ENCODE measurements at places on chromosomes 12 and 14.

- DNase-seq: no peak
Observed at GRCh38 chr12:89936631-89937030, 228.0 kb upstream of the ATP2B1 start.

DNA sequence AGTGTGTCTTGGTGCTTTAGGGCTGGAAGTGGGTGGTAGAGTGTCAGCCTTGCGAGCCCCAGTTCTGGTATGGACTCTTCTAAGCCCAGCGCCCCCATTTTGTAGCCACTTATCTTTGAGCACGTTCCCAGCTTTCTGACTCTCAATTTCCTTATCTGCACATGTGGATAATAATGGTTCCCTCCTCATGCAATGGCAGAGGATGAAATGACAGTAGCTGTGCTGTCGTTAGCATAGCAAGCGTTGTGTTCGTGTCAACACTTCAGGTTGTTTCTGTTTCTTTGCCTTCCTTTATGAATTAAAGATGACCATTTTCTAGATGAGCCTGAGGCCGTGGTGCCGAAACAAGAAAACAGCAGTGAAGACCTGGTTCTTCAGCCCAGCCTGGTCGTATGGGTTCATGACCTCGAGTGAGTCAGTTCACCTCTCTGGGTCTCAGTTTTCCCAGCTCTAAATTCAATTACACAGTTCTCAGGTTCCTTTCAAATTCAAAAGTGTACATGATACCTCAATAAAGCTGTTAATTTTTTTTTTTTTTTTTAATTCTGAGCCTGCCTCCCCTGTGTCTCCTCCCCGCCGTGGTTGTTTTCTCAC lies 233.0 kb downstream of the SLC41A2 start:
- no peak for DNase-seq

GRCh38 chr12:31874961-31875608 lies 84.1 kb upstream of the RESF1 start:
- peak; percentile 50 for DNase-seq

DNA sequence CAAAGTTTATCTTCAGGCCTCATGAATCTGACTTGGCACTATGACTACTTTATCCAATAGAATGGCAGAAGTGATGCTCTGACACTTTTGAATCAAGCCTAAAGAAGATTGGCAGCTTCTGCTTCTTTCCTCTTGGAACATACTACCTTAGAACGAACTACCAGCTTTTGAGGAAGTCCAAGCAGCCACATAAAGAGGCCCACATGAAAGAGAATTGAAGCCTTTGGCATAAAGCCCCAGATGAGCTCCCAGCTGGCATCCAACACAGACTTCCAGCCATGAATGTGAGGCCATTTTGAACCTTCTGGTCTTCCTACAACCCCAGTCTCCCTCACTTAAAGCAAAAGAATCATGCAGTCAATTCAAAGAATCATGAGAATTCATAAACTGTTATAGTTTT lies 65.8 kb downstream of the EEA1 start:
- DNase-seq: no peak

DNA sequence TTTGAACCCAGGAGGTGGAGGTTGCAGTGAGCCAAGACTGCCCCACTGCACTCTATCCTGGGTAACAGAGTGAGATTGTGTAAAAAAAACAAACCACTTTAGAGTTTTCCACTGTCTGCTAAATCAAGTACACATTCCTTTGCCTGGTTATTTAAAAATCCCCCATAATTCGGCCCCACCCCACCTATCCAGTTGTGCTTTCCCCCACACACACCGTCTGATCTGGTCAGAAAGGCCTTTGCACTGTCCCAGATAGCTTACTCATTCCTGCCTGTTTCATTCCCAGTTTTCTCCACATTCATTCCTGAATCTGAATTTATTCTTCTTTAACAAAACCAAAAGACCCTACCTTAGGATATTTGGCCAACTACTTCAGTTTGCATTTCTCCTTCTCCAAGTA lies 29.5 kb downstream of the NINJ2 start:
- no peak for DNase-seq

DNA sequence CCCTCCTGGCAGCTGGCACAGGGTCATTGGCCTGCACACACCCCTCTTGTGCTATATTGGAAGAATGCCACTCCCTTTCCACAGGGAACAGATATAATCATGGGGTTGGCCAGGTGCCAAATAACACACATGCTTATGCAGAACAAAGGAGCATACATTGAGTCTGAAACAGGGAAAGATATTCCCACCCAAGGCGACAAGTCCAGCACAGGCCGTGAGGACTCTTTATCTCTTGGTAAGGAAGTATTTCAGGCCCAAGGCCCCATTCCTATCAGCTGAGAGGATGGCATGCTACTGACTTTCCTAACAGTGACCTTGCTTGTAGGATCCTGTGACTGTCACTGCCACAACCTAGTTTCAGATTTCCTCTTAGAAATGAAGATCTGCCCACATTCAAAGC lies 59.0 kb upstream of the STXBP6 start:
- no peak for DNase-seq

GRCh38 chr12:31736472-31736871 lies 7.7 kb upstream of the AMN1 start:
- no peak for DNase-seq

DNA sequence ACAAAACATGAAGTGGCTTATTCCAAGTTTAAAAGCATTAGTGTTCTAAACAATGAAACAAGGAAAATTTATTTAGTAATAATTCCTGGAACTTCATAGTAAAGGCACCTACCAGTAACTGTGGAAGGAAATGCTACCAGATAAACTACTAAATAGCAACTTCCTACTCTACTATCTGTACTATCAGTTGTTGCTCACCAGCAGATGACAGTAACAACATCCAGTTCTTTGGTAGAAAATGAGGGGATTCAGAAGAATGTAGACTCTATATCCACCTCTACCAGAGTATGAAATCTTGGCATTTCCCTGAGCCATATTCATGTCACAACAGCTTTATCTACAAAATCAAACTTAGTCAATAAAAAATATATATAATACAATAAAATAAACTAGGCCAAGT lies 3.1 kb downstream of the ENTPD5 start:
- DNase-seq: no peak

- DNase-seq: no peak
Observed at GRCh38 chr14:74402401-74403251, 23.4 kb downstream of the SYNDIG1L start.

GRCh38 chr12:112777387-112778310 lies 13.9 kb upstream of the RPH3A start:
- DNase-seq: no peak

DNA sequence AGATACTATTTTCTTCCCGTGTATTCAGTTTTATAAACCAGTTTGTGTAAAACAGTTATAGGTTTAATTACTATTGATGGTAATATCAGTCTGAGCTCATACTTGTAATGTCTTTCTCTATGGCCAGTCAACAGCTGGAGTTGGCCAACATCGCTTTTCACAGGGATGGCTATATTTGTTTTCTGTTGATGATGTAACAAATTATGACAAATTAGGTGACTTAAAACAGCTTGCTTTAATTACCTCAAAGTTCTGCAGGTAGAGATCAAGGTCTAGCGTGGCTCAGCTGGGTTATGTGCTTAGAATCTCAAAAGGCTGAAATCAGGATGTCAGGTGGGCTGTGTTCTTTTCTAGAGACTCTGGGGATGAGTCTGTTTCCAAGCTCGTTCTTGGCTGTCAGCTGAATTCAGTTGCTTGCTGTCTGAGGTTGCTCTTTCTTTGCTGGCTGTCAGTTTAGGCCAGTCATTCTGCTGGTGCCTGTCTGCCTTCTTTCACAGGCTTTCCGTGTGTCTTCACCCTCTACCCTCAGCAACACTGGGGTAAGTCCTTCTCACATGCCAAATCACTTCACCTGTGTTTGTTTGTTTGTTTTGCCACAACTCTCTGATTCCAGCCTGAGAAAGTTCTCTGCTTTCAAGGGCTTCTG lies 370.2 kb upstream of the E2F7 start:
- no peak for DNase-seq

DNA sequence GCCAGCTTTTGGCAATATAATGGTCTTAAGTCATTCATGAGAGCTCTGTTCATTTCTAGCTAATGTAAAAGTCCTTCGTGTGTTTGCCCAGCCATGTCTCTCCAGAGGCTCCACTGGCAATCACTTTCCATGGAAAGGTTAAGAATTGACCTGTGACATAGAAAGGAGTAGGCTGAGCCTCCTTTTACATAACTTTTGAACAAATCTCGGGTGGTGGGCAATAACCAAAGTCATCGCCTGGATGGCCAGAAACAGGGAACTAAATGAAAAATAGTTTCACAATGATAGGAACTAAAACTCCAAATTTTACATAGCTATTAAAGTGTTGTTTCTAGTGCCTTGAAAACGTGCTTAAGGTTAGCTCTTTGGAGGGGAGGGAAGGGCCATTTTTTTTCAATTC lies 6.5 kb downstream of the BHLHE41 start:
- no peak for DNase-seq

GRCh38 chr12:93408813-93409212 lies 31.1 kb downstream of the NUDT4 start:
- no peak for DNase-seq

All from T-helper 17 cell (primary cell).